ENCODE measurements at places on chromosomes 11 and 22.

GRCh38 chr11:41175304-41175972, 284.0 kb downstream of the LRRC4C start:
- DNase-seq, result no peak

- DNase-seq, result no peak
Observed at GRCh38 chr22:31286360-31287255, 5.7 kb downstream of the PIK3IP1 start.

DNA sequence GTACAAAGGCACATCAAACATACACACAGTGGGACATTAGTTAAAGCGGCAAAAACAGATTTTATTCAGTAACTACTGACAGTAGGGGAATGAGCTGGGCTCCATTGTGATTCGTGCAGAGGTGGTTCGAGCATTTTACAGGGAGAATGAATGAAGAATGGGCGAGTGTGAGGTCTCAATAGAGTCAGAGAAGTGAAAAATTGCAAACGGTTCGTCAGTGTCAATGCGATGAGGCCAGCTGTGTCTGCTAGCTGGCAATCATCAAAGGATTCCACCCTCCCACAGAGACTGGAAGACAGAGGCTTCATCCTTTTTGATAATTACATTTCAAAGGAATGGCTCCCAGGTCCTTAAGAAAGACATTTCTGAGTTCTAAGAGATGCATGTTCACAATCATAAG, 17.4 kb downstream of the OR4D9 start:
- DNase-seq, result no peak

DNA sequence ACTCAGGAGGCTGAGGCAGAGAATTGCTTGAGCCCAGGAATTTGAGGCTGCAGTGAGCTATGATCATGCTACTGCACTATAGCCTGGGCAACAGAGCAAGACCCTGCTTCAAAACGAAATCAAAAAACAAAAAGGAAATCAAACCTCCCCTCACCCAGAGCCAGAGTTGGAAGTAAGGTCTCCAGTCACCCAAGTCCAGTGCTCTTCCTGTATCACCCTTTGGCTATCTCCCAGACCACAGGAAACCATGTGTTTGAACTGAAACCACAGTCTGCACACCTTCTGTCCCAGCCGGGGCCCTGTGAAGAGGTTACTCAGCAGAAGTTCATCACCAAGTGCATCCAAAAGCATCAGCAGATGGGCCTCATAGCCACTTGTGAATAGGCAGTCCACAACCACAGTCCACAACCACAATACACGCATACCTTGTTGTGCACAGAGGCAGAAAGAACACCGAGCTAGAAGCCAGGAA, 4.6 kb downstream of the MYH9 start:
- DNase-seq, result peak; percentile 87

- no peak for DNase-seq
Observed at GRCh38 chr11:83836065-83836464, 549.9 kb upstream of the CCDC90B start.

- no peak for DNase-seq
Observed at GRCh38 chr11:78699609-78700135, 125.0 kb upstream of the NARS2 start.

DNA sequence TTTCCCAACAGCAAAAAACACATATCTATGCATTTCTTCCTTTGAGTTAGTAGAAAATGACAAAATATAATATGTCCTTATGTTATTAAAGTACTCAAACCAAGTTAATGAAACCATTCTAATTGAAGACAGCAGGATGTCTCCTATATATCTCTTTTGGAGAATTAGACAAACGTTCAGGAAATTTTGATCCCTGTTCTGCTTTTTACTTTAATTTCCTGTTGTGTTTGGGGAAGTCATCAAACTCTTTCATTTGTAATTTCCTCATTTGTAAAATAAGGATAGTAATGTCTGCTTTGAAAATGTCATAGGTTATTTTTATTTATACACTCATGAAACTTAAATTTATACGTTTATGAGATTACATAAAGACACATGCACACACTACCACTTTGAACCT, 281.8 kb upstream of the ANO5 start:
- DNase-seq, result no peak

- peak; percentile 48 for DNase-seq
Observed at GRCh38 chr11:33735271-33736147, 714 bp downstream of the CD59 start.

- peak; percentile 68 for DNase-seq
Observed at GRCh38 chr11:4118107-4118506, 23.5 kb downstream of the RRM1 start.

GRCh38 chr11:118876286-118876685, 7.4 kb upstream of the CXCR5 start:
- no peak for DNase-seq

DNA sequence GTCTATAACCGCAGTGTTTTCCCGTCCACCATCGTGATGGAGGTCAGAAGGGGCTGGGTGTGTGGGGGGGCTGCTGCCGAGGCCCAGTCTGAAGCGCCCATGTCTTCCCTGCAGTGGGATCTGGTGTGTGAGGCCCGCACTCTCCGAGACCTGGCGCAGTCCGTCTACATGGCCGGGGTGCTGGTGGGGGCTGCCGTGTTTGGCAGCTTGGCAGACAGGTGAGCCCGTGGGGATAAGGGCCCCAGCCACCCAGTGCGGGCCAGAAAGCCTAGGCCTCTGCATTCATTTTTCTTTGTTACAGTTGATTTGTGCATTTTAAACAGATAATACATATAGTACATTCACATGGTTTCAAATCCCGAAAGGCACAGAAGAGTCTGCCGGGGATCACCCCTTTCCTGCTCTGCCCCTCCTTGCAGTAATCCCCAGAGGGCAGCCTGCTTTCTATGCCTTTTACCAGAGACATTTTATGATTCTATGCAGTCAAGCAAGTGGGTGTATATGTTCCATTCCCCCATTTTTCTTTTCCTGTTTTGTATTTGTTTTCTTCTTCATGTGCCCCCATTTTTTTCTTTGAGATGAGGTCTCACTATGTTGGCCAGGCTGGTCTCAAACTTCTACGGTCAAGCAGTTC, 32.6 kb downstream of the CAPN1 start:
- DNase-seq, result no peak

GRCh38 chr11:17730608-17731462, 3.7 kb upstream of the KCNC1 start:
- DNase-seq, result peak; percentile 57

GRCh38 chr22:43731988-43732387, 80.1 kb downstream of the EFCAB6 start:
- DNase-seq, result no peak

DNA sequence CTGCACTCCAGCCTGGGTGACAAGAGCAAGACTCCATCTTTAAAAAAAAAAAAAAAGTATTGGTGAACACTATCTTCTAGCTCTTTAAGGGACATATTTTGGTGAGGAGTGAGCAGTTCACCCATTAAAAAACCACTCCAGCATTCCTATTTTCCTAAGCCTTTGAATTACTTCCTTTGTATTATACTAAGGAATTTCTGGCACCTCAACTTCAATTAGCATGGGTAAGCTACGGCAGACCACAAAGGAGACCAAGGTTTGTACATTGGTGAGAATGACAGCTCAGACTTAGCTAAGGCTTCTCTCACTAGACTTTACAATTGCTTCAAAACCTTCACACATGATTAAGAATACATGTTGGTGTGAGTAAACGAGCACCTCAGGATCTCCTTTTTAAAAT, 57.0 kb upstream of the BIRC3 start:
- no peak for DNase-seq

GRCh38 chr11:15483205-15483604, 368.5 kb downstream of the INSC start:
- no peak for DNase-seq

- DNase-seq, result peak; percentile 15
Observed at GRCh38 chr22:44325718-44326490, 13.2 kb upstream of the SHISAL1 start.

DNA sequence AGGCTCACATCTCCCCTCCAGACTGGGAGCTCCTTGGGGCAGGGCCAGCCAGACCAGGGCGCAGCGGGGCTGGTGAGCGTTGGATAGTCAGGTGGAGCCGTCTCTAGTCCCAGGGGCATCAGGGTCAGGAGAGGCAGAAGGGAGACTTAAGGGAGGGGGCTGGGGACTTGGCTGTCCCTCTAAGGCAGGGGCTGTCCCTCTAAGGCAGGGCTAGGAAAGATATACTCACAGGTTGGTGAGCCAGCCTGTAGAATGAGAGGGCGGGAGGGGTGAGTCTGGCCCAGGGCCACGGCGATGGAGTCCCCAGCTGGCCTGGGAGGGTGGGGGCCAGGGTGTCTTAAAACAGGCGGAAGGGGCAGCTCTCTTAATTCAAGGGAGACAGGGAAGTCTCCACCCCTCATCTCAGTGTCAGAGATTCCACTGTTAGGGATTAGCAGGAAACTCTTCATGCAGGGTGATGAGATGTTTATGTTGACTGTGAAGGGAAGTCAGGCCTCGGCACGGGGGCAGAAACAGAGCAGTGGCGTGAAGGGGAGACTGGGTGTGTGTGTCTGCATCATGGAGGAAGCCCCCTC, 11.3 kb downstream of the P2RY2 start:
- no peak for DNase-seq

GRCh38 chr11:37786214-37786755, 1188.2 kb upstream of the RAG2 start:
- no peak for DNase-seq

GRCh38 chr11:64667154-64667745, 55.7 kb downstream of the NRXN2 start:
- no peak for DNase-seq

DNA sequence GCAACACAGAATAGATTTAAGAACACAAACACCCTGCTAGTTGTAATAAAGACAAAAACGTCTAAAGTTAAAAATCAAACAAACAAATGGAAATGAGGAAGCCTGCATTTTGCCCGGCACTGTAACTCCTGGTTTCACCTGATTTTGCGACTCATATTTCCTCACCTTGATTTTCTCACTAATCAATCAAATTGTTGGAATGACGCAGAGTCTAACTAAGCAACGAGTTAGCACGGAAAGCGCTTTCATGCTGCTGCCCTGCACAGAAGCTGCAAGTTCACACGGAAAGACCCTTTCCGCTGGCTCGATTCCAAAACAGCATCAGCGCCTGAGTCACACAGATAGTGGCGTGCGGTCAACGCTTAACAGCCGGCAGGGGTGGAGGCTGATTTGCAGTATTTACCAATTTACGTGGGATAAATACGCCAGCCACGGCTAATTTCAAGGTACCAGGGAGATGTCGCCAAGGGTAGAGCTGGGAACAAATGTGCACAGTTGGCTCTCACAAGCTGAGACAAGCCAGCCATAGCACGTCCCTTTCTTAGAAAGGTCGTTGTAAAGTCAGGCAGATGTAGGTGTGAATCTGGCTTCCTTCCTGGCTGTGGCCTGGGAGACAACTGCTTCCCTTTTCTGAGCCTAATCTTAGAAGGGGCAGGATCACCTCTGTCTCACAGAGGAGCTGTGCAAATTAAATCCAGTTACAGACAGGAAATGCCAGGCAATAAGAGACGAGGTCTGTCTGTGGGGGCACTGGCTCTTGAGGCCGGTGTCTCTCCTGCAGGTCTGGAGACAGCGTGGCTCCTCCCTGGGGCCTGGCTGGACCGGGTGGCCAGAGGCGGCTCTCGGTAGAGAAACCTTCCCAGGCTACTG, 76.9 kb upstream of the TTLL12 start:
- DNase-seq, result no peak

DNA sequence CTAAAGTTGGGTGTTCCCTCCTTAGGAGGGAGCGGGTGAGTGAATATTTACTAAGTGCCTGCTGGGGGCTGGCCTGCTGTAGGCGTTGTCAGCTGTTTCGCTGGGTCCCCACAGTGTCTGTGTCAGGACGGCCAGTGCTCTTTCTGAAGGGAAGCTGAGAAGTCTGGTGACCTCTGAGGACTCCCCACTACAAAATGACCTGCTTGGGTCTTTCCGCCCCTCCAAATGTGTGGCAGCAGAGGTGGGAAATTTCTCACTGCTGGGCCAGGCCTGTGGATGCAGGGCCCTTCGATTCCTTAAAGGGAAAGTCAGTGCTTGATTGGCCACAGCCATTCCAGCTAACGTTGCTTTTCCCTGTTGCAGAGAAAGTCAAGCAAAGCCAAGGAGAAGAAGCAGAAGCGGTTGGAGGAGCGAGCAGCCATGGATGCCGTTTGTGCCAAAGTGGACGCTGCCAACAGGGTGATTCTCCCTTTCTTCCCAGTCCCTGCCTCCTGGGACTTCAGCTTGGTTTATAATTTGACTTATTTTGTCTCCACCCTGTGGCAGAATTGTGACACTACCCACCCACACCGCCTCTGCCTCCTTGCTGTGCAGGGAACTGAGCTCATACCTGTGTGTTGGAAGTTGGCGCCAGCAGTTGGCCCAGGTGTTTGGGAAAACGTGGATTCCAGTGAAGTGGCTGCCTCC, 6.8 kb downstream of the NAA40 start:
- peak; percentile 58 for DNase-seq

DNA sequence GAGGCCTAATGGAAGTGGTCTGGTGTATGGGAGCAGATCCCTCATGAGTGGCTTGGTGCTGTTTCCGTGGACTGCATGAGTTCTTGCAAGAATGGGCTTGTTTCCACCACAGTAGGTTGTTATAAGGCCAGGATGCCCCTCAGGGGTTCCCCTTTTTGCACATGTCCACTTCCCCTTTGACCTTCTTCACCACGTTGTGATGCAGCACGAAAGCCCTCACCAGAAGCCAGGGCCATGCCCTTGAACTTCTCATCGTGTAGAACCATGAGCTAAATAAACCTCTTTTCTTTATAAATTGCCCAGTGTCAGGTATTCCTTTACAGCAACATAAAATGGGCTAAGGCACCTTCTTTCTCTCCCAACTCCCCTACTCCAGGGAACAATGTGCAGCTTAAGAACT, 2.8 kb upstream of the NARS2 start:
- no peak for DNase-seq

DNA sequence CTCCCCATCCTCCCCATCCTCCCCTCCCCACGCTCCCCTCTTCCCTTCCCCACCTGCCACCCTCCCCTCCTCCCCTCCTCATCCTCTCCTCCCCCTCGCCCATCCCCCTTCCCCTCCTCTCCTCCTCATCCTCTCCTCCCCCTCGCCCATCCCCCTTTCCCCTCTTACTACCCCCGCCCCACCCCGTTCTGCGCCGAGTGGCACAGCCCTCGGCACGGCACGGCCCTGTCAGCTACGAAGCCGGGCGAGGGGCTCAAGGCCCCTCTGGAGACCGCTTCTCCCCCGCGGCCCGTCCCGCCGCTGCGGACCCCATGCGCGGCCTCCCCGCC, 449.9 kb downstream of the OPCML start:
- DNase-seq, result no peak

GRCh38 chr11:33802194-33802950, 28.1 kb upstream of the FBXO3 start:
- DNase-seq, result peak; percentile 79

DNA sequence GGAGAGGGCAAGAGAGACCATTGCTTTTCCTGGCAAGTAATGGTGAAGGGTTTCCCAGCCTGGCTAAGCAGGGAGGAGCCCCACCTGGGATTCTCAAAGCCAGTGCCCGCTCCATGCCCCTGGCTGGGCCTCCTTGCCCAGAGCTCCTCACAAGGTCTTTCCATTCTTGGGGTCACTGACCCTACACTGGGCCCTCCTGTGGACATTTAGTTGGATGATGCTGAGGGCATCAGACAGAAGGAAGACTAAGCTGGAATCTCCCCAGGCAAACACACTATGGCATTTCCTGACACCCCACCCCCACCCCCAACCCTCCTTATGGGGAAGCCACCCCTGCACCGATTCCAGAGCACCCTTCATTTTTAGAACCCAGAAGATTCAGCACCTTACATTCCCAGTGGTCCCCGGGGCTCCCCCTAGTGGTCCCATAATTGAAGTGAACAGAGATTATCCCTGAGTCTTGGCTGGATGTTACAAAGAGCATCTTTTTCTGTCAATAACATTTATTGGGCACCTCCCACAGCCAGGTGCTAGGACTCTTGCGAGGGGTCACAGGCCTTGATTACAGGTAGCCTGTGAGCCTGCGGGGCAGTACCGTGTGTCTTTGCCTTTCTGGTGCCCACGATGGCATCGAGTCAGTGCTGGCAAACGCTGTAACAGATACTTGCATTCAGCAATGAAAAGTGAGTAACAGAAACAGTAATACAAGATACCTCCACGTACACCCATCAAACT, 548.5 kb downstream of the BUD13 start:
- no peak for DNase-seq

Data from HCEC 1CT (cell line).